Muscle of leg (tissue), 16 donors: ENCODE measurements at places on chromosomes 13 and 19. TPM values are rescaled to one million over a fixed set of nuclear protein-coding genes. Genes with fewer than 3 reads are reported as not detected.

The LPAR6 gene
- 34.8 TPM for total RNA-seq

The ZNF491 gene
- total RNA-seq = 4.8 TPM

The OR7A5 gene
- not detected for total RNA-seq

The FCER2 gene
- 0.44 TPM for total RNA-seq

The FLT3 gene
- total RNA-seq = 0.18 TPM

The HIPK4 gene
- 0.13 TPM for total RNA-seq

The FXYD7 gene
- 0.71 TPM for total RNA-seq

- no peak overlapping the region for H3K27ac ChIP-seq
- no peak overlapping the region for H3K4me3 ChIP-seq
- H3K36me3 ChIP-seq = no peaks in the 10 kb centered on the region
- peak; percentile 70 for DNase-seq
- no peaks in the 10 kb centered on the region for H3K4me1 ChIP-seq
These were observed 277.6 kb downstream of the SLITRK6 start for GRCh38 chr13:85521657-85522056.

GRCh38 chr13:110331362-110331761 lies 24.3 kb downstream of the COL4A2 start:
- peaks cover 32% of the 10 kb centered on the region for H3K36me3 ChIP-seq
- no peaks in the 10 kb centered on the region for H3K27me3 ChIP-seq
- peaks cover 50% of the 10 kb centered on the region for H3K4me1 ChIP-seq
- peak; percentile 44 for DNase-seq

DNA sequence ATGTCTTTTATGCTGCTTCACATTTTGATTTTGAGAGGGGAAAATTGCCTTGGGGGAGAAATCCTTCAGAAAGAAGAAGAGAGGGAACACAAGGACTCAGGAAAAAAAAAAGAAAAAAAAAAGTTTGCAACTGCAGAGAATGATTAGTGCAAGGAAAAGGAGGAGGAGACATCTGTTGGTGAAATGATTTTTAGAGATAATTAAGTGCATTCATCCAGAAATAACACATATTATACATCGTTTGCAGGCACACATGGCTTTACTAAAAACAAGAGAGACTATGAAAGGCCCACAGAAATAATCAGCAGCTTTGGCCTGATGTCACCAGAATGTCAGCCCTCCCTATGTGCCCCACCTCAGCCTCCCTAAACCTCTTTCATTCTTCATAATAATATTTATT lies 1058.2 kb downstream of the PCDH9 start:
- H3K4me3 ChIP-seq = no peak overlapping the region
- no peak overlapping the region for H3K27ac ChIP-seq
- no peak for DNase-seq
- H3K27me3 ChIP-seq = no peaks in the 10 kb centered on the region
- no peaks in the 10 kb centered on the region for H3K36me3 ChIP-seq
- H3K4me1 ChIP-seq = no peaks in the 10 kb centered on the region

- DNase-seq = peak; percentile 19
- H3K36me3 ChIP-seq = no peaks in the 10 kb centered on the region
- H3K27me3 ChIP-seq = no peaks in the 10 kb centered on the region
- no peak overlapping the region for H3K4me3 ChIP-seq
- H3K27ac ChIP-seq = no peak overlapping the region
These were observed 67.2 kb upstream of the UBL3 start for GRCh38 chr13:29917650-29918049.

GRCh38 chr19:29247471-29247870 lies 34.5 kb upstream of the UQCRFS1 start:
- no peak overlapping the region for H3K27ac ChIP-seq
- no peak overlapping the region for H3K4me3 ChIP-seq
- peaks cover 2% of the 10 kb centered on the region for H3K27me3 ChIP-seq
- DNase-seq = no peak
- H3K36me3 ChIP-seq = no peaks in the 10 kb centered on the region
- peaks cover 28% of the 10 kb centered on the region for H3K4me1 ChIP-seq

GRCh38 chr19:55492362-55492944 lies 4.2 kb downstream of the SSC5D start:
- H3K27ac ChIP-seq = no peak overlapping the region
- H3K4me1 ChIP-seq = peaks cover 71% of the 10 kb centered on the region
- H3K4me3 ChIP-seq = no peak overlapping the region
- DNase-seq = no peak

DNA sequence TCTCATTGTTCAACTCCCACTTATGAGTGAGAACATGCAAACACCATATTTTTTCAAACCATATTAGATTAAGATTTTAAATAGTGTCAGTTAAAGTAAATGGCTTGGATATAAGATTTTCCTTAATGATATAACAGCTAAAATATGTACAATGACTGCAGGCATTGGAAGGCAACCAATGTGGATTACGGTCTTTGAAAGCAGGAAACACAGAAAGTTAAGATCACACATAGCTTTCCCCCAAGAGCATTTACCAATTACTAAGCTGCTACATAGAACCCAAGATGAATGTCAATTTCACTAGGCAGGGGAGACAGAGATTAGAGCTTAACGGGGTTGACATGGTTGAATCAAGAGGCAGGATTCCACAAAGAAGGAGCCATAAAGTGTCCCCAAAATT lies 173.2 kb upstream of the TRPC4 start:
- H3K27me3 ChIP-seq = no peaks in the 10 kb centered on the region
- no peaks in the 10 kb centered on the region for H3K4me1 ChIP-seq
- no peak overlapping the region for H3K4me3 ChIP-seq
- peak; percentile 32 for DNase-seq
- no peak overlapping the region for H3K27ac ChIP-seq

GRCh38 chr19:35438527-35438926 lies 9.5 kb upstream of the FFAR2 start:
- H3K27me3 ChIP-seq = no peaks in the 10 kb centered on the region
- no peak overlapping the region for H3K4me3 ChIP-seq
- H3K27ac ChIP-seq = no peak overlapping the region

GRCh38 chr13:28585561-28585960 lies 73.4 kb upstream of the POMP start:
- peaks cover 3% of the 10 kb centered on the region for H3K27me3 ChIP-seq
- H3K27ac ChIP-seq = no peak overlapping the region
- H3K4me3 ChIP-seq = no peak overlapping the region
- DNase-seq = no peak

DNA sequence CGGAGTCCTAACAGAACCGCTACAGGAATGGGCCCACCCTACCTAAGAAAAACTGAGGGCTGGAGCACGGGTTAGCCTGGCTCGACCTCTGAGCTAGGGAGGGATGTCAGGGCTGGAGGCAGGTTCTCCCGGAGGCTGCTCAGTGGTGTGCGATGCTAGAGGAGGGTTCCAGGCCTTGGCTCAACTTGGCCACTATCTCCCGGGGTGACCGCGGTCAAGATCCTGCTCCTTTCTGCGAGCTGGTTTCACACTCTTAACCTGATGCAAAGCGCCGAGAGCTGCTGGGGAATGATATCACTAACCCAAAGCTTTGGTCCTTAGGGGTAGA lies 301 bp downstream of the POP4 start:
- H3K27me3 ChIP-seq = no peaks in the 10 kb centered on the region
- H3K36me3 ChIP-seq = peaks cover 18% of the 10 kb centered on the region
- H3K4me1 ChIP-seq = peaks cover 12% of the 10 kb centered on the region
- DNase-seq = no peak

DNA sequence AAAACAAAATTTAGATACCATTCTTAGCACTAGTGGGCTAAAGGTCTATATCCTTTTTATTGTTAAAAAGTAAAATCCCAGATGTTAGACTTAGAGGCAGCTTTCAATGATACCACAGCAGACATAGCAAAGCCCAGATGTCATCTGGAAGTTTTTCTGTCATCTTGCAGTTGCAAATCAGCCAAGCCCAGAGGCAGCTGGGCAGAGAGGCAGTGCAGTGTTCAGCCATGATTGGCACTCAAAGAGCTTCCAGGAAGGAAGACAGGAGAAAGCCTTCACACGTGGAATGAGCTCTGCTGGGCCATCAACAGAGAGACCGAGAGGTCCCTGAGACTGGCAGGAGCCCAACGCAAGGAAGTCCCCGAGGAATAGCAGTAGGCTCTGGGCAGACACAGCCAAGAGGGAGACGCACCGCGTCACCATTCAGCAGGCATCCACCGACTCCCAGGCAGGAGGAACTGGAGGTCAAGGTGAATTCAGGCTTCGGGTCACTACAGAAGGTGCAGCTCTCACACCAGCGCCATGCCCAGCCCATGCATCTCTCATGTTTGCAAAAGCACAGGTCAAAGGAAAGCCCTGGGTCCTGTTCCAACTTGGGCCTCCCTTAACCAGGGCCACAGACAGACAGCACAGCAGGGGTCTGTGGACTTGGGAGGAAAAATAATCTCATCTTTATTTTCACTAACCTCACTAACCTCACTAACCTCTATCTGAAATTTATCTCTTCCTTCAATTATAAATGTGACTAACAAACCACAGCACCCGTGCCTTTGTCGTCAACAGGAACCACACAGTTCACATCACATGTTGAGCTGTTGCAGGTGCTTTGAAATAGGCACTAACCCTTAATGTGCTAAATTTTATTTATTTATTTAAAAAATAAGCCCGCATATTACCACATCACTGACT lies 54.9 kb downstream of the TUBGCP3 start:
- no peaks in the 10 kb centered on the region for H3K4me1 ChIP-seq
- H3K36me3 ChIP-seq = no peaks in the 10 kb centered on the region
- no peak overlapping the region for H3K27ac ChIP-seq
- no peak overlapping the region for H3K4me3 ChIP-seq
- DNase-seq = peak; percentile 10

DNA sequence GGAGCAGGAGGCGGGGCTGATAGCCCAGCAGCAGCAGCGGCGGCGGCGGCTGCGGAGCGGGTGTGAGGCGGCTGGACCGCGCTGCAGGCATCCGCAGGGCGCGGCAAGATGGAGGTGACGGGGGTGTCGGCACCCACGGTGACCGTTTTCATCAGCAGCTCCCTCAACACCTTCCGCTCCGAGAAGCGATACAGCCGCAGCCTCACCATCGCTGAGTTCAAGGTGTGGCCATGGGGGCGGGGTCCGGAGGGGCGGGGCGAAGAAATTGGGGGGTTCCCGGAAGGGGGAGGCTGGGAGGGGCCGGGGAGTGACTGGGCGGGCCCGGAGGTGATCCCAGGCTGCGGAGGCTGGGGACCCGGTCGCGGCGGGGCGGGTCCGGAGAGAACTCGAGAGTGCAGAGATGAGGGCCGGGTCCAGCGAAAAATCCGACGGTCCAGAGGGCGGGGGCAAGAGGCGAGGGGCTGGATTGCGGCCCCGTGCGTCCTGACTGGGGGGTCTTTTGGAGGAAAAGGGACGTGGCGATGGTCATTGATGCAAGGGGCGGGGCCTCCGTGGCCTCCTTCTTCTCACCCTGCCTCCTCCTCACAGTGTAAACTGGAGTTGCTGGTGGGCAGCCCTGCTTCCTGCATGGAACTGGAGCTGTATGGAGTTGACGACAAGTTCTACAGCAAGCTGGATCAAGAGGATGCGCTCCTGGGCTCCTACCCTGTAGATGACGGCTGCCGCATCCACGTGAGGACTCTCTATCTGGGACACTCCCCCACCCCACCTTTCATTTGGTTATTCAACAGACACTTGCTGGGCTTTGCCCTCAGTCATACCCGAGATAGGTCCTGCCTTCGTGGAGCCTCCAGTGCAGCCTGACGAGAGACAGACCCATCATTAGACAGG lies at the start of gene TBCB:
TSS of gene TBCB (plus strand) at position 16 of the 891 bp plus-strand sequence. CDS start at position 109, 93 bp downstream.
- no peak for DNase-seq
- H3K27me3 ChIP-seq = no peaks in the 10 kb centered on the region
- peak within 1 kb of the TSS; percentile 78 for H3K4me3 ChIP-seq
- peaks cover 21% of the 10 kb centered on the region for H3K4me1 ChIP-seq
- H3K27ac ChIP-seq = peak within 1 kb of the TSS; percentile 95

DNA sequence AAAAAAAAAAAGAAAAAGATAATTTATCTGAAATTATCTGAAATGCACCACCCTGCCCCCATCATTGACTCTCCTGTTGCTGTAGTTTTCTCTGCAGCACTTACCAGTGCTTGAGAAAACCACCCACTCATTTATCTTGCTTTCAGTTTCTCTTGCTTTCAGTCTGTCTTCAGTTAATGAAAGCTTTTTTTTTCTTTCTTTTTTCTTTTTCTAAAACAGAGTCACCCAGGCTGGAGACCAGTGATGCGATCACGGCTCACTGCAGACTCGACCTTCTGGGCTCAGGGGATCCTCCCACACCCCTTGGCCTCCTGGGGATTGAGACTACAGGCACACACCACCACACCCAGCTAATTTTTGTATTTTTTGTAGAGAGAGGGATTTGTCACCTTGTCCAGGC lies 4.3 kb upstream of the ACP5 start:
- H3K4me3 ChIP-seq = no peak overlapping the region
- H3K27me3 ChIP-seq = peaks cover 15% of the 10 kb centered on the region
- H3K36me3 ChIP-seq = no peaks in the 10 kb centered on the region
- peaks cover 10% of the 10 kb centered on the region for H3K4me1 ChIP-seq
- H3K27ac ChIP-seq = no peak overlapping the region
- DNase-seq = no peak

GRCh38 chr19:18489627-18490184 lies 32.2 kb downstream of the ELL start:
- H3K27ac ChIP-seq = no peak overlapping the region
- peaks cover 44% of the 10 kb centered on the region for H3K4me1 ChIP-seq
- no peaks in the 10 kb centered on the region for H3K27me3 ChIP-seq
- no peak for DNase-seq
- H3K4me3 ChIP-seq = no peak overlapping the region
- H3K36me3 ChIP-seq = no peaks in the 10 kb centered on the region

- DNase-seq = no peak
- no peak overlapping the region for H3K27ac ChIP-seq
- peaks cover 11% of the 10 kb centered on the region for H3K4me1 ChIP-seq
- H3K36me3 ChIP-seq = no peaks in the 10 kb centered on the region
These were observed 2.1 kb downstream of the UNC13A start for GRCh38 chr19:17686023-17686521.

DNA sequence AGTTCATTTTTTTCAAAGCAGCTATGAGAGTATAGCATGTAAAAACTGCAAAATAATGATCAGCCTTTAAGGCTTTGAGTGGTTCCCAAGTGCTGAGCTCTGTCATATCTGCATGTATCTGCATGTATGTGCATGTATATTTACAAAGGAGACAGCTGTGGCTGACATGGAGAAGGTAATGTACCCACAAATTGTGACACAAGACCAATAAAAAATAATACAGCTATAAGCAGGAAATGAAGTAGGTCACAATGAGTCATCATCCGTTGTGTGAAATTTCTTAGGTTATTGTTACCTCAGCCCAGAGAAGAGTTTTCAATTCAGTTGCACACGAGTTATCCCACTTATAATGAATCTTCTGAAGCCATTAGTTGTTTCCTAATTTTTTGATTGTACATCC lies 60.9 kb upstream of the MED4 start:
- no peak overlapping the region for H3K27ac ChIP-seq
- no peaks in the 10 kb centered on the region for H3K4me1 ChIP-seq
- peak; percentile 27 for DNase-seq
- no peak overlapping the region for H3K4me3 ChIP-seq
- H3K27me3 ChIP-seq = no peaks in the 10 kb centered on the region

- peak; percentile 42 for DNase-seq
- H3K36me3 ChIP-seq = no peaks in the 10 kb centered on the region
- peak overlapping the region; percentile 70 for H3K4me3 ChIP-seq
- peaks cover 32% of the 10 kb centered on the region for H3K4me1 ChIP-seq
These were observed 346.5 kb downstream of the ZNF536 start for GRCh38 chr19:30718707-30719106.

GRCh38 chr19:50703915-50704796 lies 15.4 kb downstream of the SHANK1 start:
- H3K27ac ChIP-seq = no peak overlapping the region
- H3K4me3 ChIP-seq = no peak overlapping the region
- no peaks in the 10 kb centered on the region for H3K4me1 ChIP-seq
- no peak for DNase-seq
